ENCODE measurements at places on chromosomes 12 and 14. TPM values are rescaled to one million over a fixed set of nuclear protein-coding genes. Genes with fewer than 3 reads are reported as not detected.

SLC16A7 gene
- 0.05 TPM for total RNA-seq

MEG3 gene
- total RNA-seq: 49.4 TPM

TRAF3 gene
- 20.2 TPM for total RNA-seq

ADAM21 gene
- 0.08 TPM for total RNA-seq

OAS1 gene
- total RNA-seq: 32.8 TPM

CABP1 gene
- 0.42 TPM for total RNA-seq

TRMT61A gene
- total RNA-seq: 27.2 TPM

KRT79 gene
- total RNA-seq: 0.06 TPM

CYP27B1 gene
- 2.9 TPM for total RNA-seq

KLRD1 gene
- not detected for total RNA-seq

P2RX2 gene
- total RNA-seq: not detected

FSCB gene
- not detected for total RNA-seq

GSC gene
- 0.29 TPM for total RNA-seq

KRT80 gene
- 38.7 TPM for total RNA-seq

AICDA gene
- 0.13 TPM for total RNA-seq

KLHL33 gene
- total RNA-seq: not detected

RAPGEF3 gene
- 0.72 TPM for total RNA-seq

HRK gene
- 1.6 TPM for total RNA-seq

TMTC1 gene
- total RNA-seq: 0.04 TPM

KLRC2 gene
- 1.7 TPM for total RNA-seq

SERPINA3 gene
- total RNA-seq: 12.6 TPM

PLXNC1 gene
- total RNA-seq: 0.08 TPM

AQP2 gene
- total RNA-seq: not detected

VRTN gene
- total RNA-seq: not detected

TAS2R14 gene
- total RNA-seq: 0.28 TPM

NGB gene
- not detected for total RNA-seq

GPRC5A gene
- total RNA-seq: 256 TPM

GIT2 gene
- 23.4 TPM for total RNA-seq

LPAR5 gene
- 0.71 TPM for total RNA-seq

MAP1LC3B2 gene
- 1.3 TPM for total RNA-seq

GLRX5 gene
- total RNA-seq: 74.6 TPM

ZNF891 gene
- 0.34 TPM for total RNA-seq

CDCA4 gene
- total RNA-seq: 42.2 TPM

CCDC175 gene
- total RNA-seq: not detected

TRPV4 gene
- 0.08 TPM for total RNA-seq

TGFB3 gene
- 0.54 TPM for total RNA-seq

PMCH gene
- total RNA-seq: not detected

SLC2A14 gene
- total RNA-seq: 0.60 TPM

SLC38A2 gene
- total RNA-seq: 144 TPM

NRXN3 gene
- 1.3 TPM for total RNA-seq

BCL11B gene
- 0.44 TPM for total RNA-seq

ING4 gene
- total RNA-seq: 11.8 TPM

PRKD1 gene
- total RNA-seq: 2.2 TPM

LALBA gene
- not detected for total RNA-seq

CLEC4D gene
- total RNA-seq: not detected

LUM gene
- total RNA-seq: 0.29 TPM

SALL2 gene
- total RNA-seq: 0.72 TPM

AMHR2 gene
- total RNA-seq: 0.90 TPM

LRTM2 gene
- 0.05 TPM for total RNA-seq

PZP gene
- total RNA-seq: not detected

TOMM20L gene
- total RNA-seq: not detected

TAS2R19 gene
- 0.15 TPM for total RNA-seq

RPGRIP1 gene
- total RNA-seq: 0.15 TPM

ACOT2 gene
- total RNA-seq: 40.6 TPM

ACTR10 gene
- 42.3 TPM for total RNA-seq

DPF3 gene
- 0.16 TPM for total RNA-seq

All from A549 treated with dexamethasone at 1 μM for 4 hours (cell line).